ENCODE measurements at places on chromosomes 5 and 9. TPM values are rescaled to one million over a fixed set of nuclear protein-coding genes. Genes with fewer than 3 reads are reported as not detected.

GRCh38 chr5:25181249-25181648, 536.5 kb upstream of the CDH10 start:
- DNase-seq = no peak

- no peak for DNase-seq
Observed at GRCh38 chr5:64632251-64632650, 58.1 kb upstream of the SHISAL2B start.

The FAM169A gene
- polyA plus RNA-seq = not detected

- DNase-seq = no peak
Observed at GRCh38 chr5:84383816-84384603, 670 bp downstream of the EDIL3 start.

The BAG1 gene
- 31.9 TPM for polyA plus RNA-seq

GRCh38 chr5:116144991-116145390, 60.2 kb downstream of the COMMD10 start:
- no peak for DNase-seq

Data from CD14-positive monocyte (primary cell).